ENCODE measurements at places on chromosomes 5 and 9. TPM values are rescaled to one million over a fixed set of nuclear protein-coding genes. Genes with fewer than 3 reads are reported as not detected.

Gene SCGB3A2
- not detected for total RNA-seq

Gene SIMC1
- 31.8 TPM for total RNA-seq

Gene MEIKIN
- not detected for total RNA-seq

Gene CDKN2B-AS1
- 4.2 TPM for total RNA-seq

Gene MARCHF3
- 1.2 TPM for total RNA-seq

Gene HMHB1
- not detected for total RNA-seq

Gene CATSPER3
- total RNA-seq: 0.95 TPM

Gene HACD4
- total RNA-seq: 16.5 TPM

Gene IFNA13
- not detected for total RNA-seq

Gene IL12B
- not detected for total RNA-seq

Gene PITX1
- total RNA-seq: not detected

Gene AIF1L
- 0.32 TPM for total RNA-seq

Gene LURAP1L
- total RNA-seq: not detected

Gene DMRT3
- not detected for total RNA-seq

Gene SOX30
- total RNA-seq: 0.16 TPM

Gene MINAR2
- not detected for total RNA-seq

Gene SLC36A3
- not detected for total RNA-seq

Gene FLT4
- 0.95 TPM for total RNA-seq

Gene FAM151B
- 1.0 TPM for total RNA-seq

Gene PDGFRB
- total RNA-seq: 4.1 TPM

Gene UNC5A
- not detected for total RNA-seq

Gene LPCAT1
- 73.9 TPM for total RNA-seq

Gene STK32A
- not detected for total RNA-seq

Gene CCL27
- 0.25 TPM for total RNA-seq

Gene ACOT12
- not detected for total RNA-seq

Gene CARD6
- total RNA-seq: 5.0 TPM

Gene ENTREP1
- total RNA-seq: not detected
